NCI-H1105 (cell line): ENCODE measurements at places on chromosomes 7 and 10.
A peak's percentile ranks its signal among the peaks of the same experiment; 100 is the strongest.

DNA sequence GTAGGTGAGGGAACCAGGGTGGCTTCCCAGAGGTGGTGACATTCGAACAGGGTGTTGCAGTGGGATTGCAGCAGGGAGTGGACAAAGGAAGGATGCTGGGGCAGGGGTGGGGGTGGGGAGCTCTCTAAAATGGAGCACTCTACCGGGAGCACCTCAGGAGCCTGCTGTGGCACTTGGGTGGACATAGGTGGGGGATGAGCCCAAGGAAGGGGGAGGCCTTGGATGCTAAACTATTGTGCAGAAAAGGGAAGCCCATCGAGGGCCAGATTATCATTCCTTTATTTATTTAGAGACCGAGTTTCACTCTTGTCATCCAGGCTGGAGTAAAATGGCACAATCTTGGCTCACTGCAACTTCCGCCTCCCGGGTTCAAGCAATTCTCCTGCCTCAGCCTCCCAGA, 3.3 kb upstream of the STX1A start:
- no peak for DNase-seq

GRCh38 chr10:11170993-11171851, 153.6 kb downstream of the CELF2 start:
- no peak for DNase-seq

- no peak for DNase-seq
Measured at GRCh38 chr10:5448333-5449001, 36.1 kb downstream of the NET1 start.

DNA sequence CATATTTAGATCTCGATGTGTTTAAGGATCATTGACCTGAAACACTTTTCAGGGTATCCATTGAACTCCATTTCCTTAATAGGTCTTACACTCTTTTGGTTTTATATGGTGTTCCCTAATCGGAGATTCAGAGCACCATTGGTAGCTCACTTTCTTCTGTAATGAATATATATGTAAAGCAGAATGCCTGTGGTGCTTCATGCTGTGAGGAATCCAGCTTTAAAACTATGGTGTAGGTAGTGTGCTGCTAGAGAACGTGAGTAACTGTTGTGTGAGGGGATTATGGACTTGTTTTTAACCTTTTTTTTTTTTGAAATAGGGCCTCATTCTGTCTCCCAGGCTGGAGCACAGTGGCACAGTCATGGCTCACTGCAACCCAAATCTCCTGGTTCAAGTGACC, 376.9 kb upstream of the LRGUK start:
- no peak for DNase-seq

DNA sequence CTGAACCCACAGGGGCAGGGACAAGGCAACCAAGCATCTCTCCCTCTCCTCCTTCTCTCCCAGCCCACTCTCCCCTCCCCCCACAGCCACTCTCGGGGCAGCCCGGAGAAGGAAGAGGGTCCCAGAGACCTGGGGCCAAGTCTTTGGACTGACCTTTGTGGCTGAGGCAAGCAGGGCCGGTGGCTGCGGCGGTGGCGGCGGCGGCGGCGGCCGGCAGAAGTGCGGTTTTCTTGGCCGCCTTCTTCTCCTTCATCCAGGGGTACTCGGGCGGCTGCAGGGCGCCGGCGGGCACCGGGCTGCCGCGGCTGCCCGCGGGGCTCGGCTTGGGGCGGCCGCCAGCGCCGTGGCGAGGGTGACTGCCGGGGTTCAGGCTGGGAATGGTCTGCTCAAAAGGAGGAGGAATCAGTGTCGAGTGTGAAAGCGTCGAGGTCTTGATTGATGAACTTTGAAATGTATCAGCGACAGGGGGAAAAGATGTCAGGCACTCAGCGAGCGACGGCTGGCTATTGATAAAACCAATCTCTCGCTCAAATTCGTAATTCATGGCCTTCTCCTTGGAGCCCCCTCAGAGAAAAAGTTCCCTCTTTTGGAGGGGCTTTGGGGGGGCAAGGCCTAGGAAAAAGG, 414 bp downstream of the HOXA2 start:
- no peak for DNase-seq

DNA sequence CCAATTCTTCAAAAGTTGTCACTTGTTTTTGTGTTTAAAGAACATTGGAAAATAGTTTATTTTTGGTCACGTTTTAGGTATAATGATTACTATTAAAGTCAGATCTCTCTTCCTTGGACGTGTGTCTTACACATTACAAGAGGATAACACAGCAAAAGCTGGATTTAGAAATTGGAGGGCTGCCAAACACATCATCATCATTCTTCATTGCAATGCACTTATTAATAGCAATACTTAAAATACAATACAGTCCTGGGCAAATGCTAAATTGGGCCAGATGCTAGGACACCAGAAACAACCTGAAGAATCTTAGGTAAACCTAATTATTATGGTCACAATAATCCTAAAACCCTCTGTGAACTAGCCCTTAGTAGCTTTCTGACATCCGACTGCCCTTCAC, 303.6 kb downstream of the DGKB start:
- no peak for DNase-seq

DNA sequence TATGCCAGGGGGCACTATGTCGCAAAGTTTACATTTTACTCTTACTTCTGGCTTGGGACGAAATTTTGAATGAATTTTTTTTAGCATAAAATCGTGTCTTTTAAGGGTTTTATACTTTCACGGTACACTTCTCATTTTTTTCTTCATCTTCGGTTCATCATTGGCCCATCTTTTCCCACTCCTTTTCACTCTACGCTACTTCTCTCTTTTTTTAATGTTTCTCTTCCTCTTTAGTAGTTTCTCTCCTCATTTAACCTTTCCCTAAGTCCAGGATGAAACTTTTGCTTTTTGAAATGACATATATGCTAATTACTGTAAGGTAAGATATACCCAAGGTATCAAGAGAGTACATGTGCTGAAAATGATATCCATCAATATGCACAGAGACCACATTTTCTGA, 39.5 kb downstream of the C7orf33 start:
- DNase-seq = no peak

- DNase-seq = no peak
Measured at GRCh38 chr7:7369134-7369533, 166.5 kb downstream of the COL28A1 start.

DNA sequence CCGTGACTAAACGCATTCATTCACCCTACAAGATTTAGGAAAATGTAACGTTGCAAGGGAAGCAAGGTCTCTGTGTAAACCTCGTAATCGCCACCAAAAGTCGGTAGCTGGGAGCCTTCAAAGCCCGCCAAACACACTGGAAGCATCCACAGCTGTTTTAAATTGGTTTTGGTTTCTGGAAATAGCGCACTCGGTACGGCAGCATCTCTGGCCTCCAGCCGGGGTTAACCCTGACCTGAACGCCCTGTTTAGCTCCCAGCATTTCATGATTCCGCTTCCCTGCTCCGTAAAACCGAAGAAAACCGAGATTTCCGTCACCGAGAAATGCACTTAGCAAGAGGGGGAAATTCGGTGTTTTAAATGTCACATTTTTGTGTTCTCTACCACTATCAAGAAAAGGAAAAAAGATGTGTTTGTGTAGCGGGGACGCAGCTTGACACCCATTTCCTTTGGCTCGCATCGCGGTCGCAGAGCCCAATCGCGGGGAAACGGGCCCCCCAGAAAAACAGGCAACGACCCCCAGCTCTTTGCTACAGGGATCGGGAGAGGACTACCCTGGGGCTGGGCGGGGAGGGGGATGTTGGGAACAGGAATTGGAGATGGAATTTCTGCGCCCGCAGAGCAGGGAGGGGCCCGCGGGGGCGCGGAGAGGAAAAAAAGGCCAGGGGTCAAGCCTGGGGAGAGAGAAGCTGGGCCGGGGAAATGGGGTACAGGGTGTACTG, 646 bp downstream of the SGCE start:
- peak; percentile 44 for DNase-seq

- no peak for DNase-seq
Measured at GRCh38 chr7:20793248-20793647, 6.6 kb upstream of the SP8 start.

- no peak for DNase-seq
Measured at GRCh38 chr7:60017-60675, 132.2 kb upstream of the FAM20C start.

DNA sequence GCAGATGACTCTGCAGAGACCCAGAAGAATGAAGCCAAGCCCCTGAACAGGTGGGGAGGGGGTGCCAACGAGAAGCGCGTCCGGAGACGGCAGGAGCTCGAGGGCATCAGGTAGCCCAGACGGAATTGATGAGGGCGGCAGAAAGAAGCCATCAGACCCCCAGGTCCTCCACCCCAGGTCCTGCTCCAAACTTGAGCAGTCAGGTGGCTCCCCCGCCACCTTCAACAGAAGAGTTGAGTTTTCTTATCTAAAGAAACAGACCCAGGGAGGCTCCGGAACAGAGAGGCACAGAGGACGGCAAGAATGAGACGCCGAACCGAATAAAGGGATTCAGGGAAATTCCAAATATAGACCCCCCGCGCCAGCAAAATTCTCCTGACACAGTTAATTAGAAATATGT, 22.2 kb downstream of the RGS10 start:
- no peak for DNase-seq

DNA sequence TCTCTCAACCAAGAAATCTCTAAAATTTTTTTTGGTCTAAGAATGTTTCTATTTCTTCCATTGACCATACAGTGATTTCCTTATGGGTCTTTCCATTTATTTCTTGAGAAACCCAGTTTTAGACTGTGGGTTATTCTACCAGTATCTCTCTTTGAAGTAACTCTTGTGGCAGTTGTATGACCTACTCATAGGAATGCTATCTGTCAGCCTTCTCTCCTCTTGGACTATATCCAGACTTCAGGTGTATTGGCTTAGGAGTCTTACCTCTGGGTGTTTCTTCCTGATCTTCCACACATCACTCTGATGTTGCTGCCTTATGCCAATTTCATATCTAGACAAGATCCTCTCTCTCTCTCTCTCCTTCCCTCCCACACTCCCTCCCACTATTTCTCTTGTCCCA, 178.1 kb downstream of the BMPER start:
- DNase-seq = no peak

GRCh38 chr10:92844746-92845145, 3.6 kb upstream of the EXOC6 start:
- no peak for DNase-seq
